ENCODE measurements at places on chromosomes 12 and 14.

GRCh38 chr12:45852508-45852907 is 123.0 kb downstream of the ARID2 start:
- no peak for DNase-seq

DNA sequence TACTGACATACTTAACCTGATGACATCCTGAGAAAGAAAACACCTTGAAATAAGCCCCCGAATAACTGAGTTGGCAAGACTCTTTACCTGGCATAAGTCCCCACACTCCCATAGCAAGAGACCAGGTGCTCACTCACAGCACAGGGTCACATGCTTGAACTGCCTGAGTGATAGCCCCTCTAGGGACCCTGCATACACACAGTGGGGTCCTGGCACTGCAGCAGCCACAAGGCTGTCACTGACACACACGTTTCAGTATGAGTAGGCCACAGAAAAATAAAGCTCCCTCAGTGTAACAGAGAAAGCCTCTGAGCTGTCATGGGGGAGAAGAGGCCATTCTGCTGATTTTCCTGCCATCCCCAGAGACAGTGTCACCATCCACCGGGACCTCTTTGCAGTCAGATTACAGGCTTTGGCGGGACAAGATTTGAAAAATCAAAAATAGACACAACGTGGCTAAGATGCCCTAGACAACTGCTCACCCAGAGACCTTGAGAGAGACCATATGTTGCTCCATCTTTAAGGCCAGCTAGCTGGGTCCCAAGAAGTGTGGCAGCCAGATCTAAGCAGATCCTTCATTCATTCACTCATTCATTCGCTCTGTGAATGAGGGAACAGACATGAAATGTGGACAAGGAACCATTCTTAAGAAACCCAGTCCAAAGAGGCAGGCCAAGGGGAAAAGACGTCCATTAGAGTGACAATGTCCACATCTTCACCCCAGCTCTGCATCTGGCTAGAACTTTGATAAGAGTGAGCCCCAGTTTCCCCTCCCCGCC is 1.6 kb downstream of the SCARB1 start:
- DNase-seq: no peak

GRCh38 chr14:30482276-30482675 is 76.7 kb upstream of the G2E3 start:
- no peak for DNase-seq

- DNase-seq: no peak
Observed at GRCh38 chr12:122208073-122208820, 4.7 kb downstream of the B3GNT4 start.

DNA sequence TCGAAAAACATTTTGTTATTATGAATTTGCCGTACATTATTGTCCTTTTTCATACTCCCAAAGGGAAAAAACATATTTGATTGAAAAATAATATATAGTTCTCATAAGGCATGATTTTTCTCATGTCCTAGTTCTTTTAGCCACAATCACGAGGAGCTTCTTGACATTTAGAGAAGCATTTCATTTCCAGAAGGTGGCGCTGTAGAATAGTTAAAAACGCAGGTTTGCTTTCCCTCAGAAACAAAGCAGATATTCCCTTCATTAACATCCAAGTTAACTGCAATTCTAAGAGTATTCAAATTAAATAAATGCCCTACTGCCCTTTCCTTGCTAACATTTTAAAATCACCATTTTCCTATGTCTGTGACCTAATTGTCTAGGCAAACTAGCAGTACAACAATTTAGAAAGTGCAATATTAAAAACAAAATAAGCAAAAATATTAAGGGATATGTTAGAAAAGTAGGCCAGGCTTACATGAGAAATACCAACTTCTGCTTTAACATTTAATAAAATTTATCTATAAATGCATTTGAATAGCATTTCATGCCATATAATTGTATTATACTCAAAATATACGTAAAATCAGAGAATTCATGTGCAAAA is 10.9 kb upstream of the PIK3C2G start:
- DNase-seq: peak; percentile 83

Data from suppressor macrophage (primary cell).